Spinal cord (tissue), 10 donors: ENCODE measurements at places on chromosomes 16 and 17. TPM values are rescaled to one million over a fixed set of nuclear protein-coding genes. Genes with fewer than 3 reads are reported as not detected.
A peak's percentile ranks its signal among the peaks of the same experiment; 100 is the strongest.

- peaks cover 21% of the 10 kb centered on the region for H3K36me3 ChIP-seq
- no peak overlapping the region for H3K4me3 ChIP-seq
- peaks cover 30% of the 10 kb centered on the region for H3K4me1 ChIP-seq
- DNase-seq: no peak
- no peaks in the 10 kb centered on the region for H3K27me3 ChIP-seq
Observed at GRCh38 chr17:9162275-9162985, 141.1 kb downstream of the NTN1 start.

DNA sequence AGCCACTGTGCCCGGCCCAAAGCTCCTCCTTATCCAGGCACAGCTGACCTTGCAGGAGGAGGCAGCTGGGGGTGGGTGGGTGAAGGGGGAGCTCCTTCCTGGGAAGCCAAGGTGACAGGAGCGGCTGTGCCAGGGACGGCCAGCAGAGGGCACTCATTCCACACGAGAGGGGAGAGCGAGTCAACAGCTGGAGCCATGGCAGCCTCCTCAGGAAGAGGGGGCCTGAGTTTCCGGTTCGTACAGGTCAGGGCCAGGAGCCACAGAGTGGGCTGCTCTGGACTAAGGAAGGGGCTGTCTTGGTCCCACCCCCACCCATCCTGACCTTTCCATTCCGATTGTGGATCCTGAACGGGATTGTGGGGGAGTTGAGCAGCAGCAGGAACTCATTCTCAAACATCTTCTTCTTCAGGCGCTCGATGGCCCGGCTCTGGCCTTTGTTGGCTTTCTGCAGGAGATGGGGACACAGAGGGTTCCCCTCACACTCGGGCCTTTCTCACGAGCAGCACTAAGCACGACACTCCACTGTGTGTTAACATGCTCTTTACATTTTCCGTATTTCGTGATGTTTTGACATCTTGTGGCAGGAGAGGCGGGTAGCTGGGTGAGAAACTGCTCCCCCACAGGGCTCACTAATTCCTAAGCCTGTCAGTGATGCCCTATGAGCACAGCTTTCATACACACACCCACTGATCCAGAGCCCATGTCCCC, 61.6 kb downstream of the TIMM22 start:
- H3K4me3 ChIP-seq: no peak overlapping the region
- peaks cover 81% of the 10 kb centered on the region for H3K36me3 ChIP-seq
- peaks cover 12% of the 10 kb centered on the region for H3K4me1 ChIP-seq
- no peak overlapping the region for H3K27ac ChIP-seq

DNA sequence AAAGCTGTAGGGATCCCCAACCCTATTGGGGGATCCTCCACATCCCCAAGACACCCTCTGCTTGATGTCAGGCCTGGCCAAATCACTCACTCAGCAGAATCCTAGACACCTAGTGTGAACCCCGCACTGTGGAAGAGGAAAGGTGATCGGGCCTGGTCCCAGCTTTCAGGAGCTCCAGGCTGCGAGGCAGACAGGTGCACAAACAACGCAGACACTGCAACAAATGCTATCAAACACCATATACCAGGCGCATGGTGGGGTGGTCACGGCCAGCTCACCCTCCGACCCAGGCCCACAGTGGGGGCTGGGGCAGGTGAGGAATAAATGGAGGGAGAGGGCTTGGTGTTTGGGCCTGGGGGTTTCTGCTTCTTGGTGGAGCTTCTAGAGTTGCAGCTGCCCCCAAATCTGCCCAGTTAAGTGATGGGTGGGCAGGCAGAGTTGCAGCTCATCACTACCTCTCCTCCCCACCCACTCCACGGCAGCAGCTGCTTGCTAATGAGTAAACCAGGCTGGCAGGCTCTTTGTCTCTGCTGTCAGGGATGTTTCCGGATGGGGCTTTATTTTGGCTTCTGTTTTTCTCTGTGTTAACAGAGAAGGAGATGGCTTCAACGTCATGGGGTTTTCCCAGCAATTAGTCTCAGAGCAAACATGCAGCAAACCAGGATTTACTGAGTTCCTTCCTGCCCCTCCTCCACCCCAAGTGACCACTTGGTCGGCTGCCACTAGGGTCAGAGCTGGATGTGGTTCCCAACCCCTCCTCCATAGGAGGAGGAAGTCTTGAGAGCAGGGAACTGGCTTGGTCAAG, 46.6 kb downstream of the PECAM1 start:
- peaks cover 20% of the 10 kb centered on the region for H3K4me1 ChIP-seq
- DNase-seq: no peak
- H3K27me3 ChIP-seq: no peaks in the 10 kb centered on the region

DNA sequence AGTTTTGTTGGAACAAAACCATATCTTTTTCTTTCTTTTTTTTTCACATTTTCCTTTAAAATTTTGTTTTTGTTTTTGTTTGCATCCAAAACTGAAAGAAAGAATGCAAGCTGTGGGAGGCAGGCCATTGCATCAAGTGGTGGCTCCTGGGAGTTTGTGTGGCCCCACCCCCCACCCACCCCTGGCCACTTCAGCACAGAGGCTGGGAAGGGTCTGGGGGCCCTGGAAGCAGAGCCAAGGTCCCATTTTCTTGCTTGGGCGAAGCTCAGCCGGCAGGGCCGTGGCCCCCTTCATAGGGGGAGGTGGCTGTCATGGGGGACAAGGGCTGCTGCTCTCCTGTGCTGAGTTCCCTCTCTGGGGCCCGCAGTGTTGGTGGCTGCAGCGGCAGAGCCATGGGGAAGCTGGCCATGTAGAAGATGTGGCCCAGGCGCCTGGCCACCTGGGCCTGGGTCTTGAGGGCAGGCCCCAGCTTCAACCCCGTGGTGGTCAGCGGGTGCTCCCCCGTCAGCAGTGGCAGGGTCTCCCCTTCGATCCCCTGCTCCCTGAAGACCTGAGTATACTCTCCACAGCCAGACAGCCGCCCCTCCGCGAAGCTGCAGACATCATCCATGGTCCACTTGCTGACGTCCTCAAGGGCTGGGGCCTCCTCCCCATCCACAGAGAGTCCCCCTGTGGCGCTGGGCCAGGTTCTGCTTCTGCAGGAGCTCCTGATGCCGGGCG, 19.8 kb downstream of the PAFAH1B1 start:
- no peak overlapping the region for H3K27ac ChIP-seq
- no peak for DNase-seq
- H3K27me3 ChIP-seq: no peaks in the 10 kb centered on the region
- H3K4me3 ChIP-seq: no peak overlapping the region
- H3K4me1 ChIP-seq: peaks cover 26% of the 10 kb centered on the region
- H3K36me3 ChIP-seq: peaks cover 10% of the 10 kb centered on the region

Gene EFCAB13
- 3.7 TPM for polyA plus RNA-seq

DNA sequence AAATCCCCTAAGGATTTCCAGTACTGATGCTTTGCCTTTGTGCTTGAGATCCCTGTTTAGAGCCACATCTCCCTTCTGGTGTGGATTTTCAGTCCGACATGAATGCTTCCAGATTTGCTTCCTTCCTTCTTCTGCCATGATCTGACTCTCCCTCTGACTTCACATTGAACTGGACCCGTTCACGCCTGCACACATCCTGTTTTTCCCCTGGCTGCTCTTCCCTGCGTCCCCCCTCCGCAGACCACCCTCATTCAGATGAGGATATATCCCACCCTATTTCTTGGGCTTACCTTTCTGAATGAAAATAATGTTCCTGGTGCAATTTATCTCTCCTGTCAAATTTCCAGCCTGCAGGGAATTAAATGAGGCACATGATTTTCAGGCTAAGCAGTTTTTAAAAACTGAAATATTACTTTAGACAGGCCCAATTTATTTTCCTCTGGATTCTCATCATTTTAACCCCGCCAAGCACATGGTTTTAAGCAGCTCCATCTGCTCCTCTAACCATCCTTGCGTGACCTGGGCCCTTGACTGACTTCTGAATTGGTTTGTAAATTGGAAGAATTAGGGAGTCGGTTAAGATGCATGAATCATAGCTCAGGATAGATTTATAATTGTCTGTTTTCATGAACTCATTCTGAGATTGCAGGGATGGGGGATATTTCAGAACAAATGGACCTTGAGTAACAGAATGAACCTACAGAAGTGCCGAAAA, 59.2 kb downstream of the BMERB1 start:
- no peak for DNase-seq
- H3K4me1 ChIP-seq: no peaks in the 10 kb centered on the region
- H3K36me3 ChIP-seq: peaks cover 2% of the 10 kb centered on the region
- H3K27me3 ChIP-seq: no peaks in the 10 kb centered on the region
- H3K27ac ChIP-seq: no peak overlapping the region

- H3K4me1 ChIP-seq: no peaks in the 10 kb centered on the region
- H3K27ac ChIP-seq: no peak overlapping the region
- no peak for DNase-seq
- H3K36me3 ChIP-seq: no peaks in the 10 kb centered on the region
Observed at GRCh38 chr16:63804126-63804525, 1317.7 kb downstream of the CDH11 start.

DNA sequence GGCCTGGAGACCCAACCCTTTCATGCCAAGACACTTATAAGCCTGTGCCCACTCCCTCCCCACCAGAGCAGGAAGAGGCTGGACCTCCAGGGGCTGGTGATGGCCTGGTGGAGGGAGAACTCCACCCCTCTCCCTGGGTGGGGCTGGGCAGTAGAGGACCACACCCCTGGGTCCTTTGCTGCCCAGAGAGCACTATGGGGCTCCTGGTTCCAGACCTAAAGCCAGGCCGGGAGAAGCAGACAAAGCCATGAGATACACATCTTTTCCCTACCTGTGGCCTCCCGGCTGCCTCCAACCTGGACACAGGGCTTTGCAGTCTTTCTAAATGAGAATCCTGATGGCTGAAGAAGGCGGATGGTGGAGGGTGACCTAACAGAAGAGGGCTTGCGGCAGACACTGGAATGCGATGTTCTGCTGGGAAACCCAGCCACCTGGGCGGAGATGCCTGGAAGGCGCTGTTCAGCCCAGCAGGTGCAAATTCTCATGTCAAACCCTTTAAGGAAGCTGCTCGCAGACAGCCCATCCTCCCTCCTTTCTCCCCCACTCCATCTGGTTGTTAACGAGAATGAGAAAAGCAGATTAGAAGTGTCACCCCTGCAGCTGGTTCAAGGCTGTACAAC, 43.9 kb upstream of the KIFC3 start:
- DNase-seq: no peak
- no peak overlapping the region for H3K4me3 ChIP-seq
- H3K27me3 ChIP-seq: no peaks in the 10 kb centered on the region
- no peak overlapping the region for H3K27ac ChIP-seq
- no peaks in the 10 kb centered on the region for H3K4me1 ChIP-seq

Gene TAC4
- polyA plus RNA-seq: 0.35 TPM

DNA sequence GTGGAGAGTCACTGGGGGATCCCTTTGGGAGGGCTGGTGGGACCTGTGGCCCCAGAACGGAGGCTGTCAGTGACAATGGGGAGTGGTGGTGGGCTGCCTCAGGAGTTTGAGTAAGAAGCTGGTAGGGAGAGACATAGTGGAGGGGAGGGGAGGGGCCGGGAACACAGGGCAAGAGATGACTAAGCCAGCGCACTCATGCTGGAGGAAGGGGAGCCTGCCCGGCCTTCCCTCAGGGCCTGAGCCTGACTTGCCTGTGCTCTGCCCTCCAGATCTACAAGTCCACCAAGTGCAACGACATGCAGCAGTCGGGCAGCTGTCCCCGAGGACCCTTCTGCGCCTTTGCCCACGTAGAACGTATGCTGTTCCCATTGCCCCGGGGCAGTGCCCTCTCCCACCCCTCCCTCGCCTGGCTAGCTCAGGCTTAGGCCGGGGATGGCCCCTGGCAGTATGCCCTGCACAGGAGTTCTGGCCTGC, 29.3 kb downstream of the UNC13D start:
- no peak overlapping the region for H3K27ac ChIP-seq
- H3K4me1 ChIP-seq: no peaks in the 10 kb centered on the region
- no peaks in the 10 kb centered on the region for H3K27me3 ChIP-seq
- DNase-seq: no peak

Gene SLC16A6
- polyA plus RNA-seq: 2.3 TPM

- H3K27me3 ChIP-seq: peaks cover 2% of the 10 kb centered on the region
- H3K4me1 ChIP-seq: peaks cover 20% of the 10 kb centered on the region
- DNase-seq: no peak
- no peak overlapping the region for H3K4me3 ChIP-seq
- no peaks in the 10 kb centered on the region for H3K36me3 ChIP-seq
Observed at GRCh38 chr17:193841-194806, 12.7 kb upstream of the DOC2B start.

Gene SBK1
- polyA plus RNA-seq: 117 TPM

DNA sequence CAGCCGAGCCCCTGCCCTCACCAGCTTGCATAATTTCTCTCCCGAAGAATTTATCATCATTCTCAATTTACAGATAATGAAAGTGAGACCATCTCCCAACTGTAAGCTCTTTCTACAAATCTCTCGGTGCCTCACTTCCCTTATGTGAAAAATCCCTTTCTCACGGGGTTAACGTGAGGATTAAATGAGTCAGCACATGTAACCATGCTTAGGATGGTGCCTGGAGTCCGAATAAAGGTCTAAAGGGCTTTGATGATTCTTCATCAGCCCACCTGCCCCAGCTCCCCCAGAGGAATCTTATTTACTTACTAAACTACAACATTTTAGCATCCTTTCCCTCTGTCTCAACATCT, 24.8 kb upstream of the PIK3R6 start:
- no peak for DNase-seq
- H3K27me3 ChIP-seq: no peaks in the 10 kb centered on the region
- H3K4me3 ChIP-seq: no peak overlapping the region
- no peak overlapping the region for H3K27ac ChIP-seq
- H3K36me3 ChIP-seq: no peaks in the 10 kb centered on the region

Gene CD300LB
- polyA plus RNA-seq: 0.14 TPM

DNA sequence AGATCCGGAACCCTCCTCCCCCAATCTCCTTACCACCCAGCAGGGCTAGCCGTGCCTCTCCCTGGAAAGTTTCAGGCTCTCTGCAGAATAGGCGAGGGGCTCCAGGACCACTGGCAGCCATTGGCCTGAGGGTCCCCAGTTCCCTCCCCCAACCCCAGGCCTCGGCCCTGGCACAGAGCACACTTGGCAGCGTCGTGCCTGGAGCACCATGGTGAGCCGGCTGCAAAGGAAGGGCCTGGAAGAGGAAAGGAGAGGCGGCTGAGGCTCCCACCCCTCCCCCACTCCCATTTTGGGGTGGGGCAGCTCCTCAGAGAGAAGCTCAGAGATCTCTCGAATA, 369 bp upstream of the BTBD17 start:
- H3K27me3 ChIP-seq: peaks cover 10% of the 10 kb centered on the region
- peaks cover 10% of the 10 kb centered on the region for H3K36me3 ChIP-seq
- no peak for DNase-seq
- H3K27ac ChIP-seq: peak overlapping the region; percentile 86
- H3K4me1 ChIP-seq: peaks cover 51% of the 10 kb centered on the region

DNA sequence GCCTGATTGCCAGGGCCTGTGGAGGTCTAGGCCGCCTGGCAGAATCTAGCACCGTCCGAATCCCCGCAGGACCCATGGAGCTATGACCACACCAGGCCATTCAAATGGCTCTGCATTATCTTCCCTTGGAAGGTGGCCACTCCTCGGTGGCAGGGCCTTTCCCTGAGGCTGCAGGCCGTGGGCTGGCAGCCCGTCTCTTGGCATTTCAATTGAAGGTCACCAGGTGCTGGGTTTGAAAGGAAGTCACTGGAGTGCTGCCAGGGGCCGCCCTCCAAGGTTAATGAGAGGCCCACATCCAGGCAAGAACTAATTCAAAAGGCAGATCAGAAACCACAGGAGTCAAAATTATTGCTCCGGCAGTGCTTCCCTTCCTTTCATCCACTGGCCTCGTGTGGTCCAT, 27.7 kb upstream of the CACNG5 start:
- peaks cover 16% of the 10 kb centered on the region for H3K36me3 ChIP-seq
- peaks cover 20% of the 10 kb centered on the region for H3K4me1 ChIP-seq
- no peaks in the 10 kb centered on the region for H3K27me3 ChIP-seq
- DNase-seq: peak; percentile 30

Gene ZG16
- polyA plus RNA-seq: not detected

- peak; percentile 92 for DNase-seq
- H3K36me3 ChIP-seq: peaks cover 15% of the 10 kb centered on the region
- no peak overlapping the region for H3K4me3 ChIP-seq
Observed at GRCh38 chr16:8686031-8686621, 11.7 kb downstream of the ABAT start.

Gene TRAF7
- polyA plus RNA-seq: 62.6 TPM

Gene GCGR
- polyA plus RNA-seq: not detected
